Vagina (tissue), 2 donors: ENCODE measurements at places on chromosomes 5 and 9. TPM values are rescaled to one million over a fixed set of nuclear protein-coding genes. Genes with fewer than 3 reads are reported as not detected.

- DNase-seq = no peak
- peaks cover 11% of the 10 kb centered on the region for H3K4me1 ChIP-seq
- H3K27me3 ChIP-seq = no peaks in the 10 kb centered on the region
- no peaks in the 10 kb centered on the region for H3K36me3 ChIP-seq
- H3K4me3 ChIP-seq = no peak overlapping the region
Observed at GRCh38 chr9:517993-518392, 303.3 kb downstream of the DOCK8 start.

DNA sequence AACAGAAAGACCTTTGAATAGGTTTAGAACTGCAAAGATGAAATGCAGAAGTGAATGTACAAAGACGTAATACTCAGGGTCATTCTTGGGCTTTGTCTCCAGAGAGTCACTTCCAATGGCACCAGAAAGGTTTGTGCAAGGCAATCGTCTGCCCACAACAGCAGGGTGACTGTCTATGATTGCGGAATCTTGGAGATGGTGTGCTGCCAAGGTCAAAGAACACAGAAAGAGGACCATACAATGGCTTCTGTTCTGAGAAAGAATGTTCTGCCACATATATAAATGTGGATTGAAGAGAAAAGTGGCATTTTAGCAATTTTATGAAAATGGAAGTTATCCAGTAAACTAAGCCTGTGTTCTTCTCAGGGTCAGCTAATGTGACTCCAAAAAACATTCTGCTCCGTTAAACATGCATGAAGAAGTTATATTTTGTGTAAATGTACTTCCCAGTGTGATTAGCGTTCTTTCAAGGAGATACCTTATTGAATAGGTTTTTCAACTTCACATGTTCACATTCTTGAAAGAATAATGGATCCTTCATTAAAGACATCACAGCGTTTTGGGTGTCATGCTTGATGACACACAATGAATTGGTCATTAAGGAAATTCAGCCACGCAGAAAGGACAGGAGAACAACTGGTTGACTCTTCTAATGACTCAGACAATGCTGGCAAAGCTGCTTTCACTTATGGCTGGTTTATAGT, 73.4 kb upstream of the CDH6 start:
- H3K36me3 ChIP-seq = no peaks in the 10 kb centered on the region
- no peaks in the 10 kb centered on the region for H3K4me1 ChIP-seq
- DNase-seq = no peak
- H3K27me3 ChIP-seq = no peaks in the 10 kb centered on the region

EQTN gene
- total RNA-seq = not detected

PCDHB12 gene
- 2.5 TPM for total RNA-seq

DNA sequence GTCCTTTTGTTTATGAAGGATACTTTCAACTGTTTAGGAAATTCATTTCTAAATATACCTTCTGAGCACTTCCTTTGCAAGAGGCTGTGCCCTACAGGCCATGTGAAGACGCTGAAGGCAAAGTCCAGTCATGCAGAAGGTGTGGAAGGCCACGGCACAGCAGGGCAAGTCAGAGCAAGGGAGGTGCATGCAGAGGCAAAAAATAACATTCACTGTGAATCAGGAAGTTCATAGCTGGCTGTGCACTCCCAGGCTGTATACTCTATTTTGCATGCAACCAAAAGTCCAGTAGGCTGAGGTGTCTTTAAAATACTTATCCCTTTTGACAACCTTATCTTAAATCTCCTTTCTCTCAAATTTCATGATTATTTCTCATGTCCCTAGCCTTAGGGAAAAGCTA, 50.3 kb downstream of the GNAQ start:
- H3K36me3 ChIP-seq = no peaks in the 10 kb centered on the region
- no peak overlapping the region for H3K4me3 ChIP-seq
- peaks cover 61% of the 10 kb centered on the region for H3K4me1 ChIP-seq
- DNase-seq = no peak
- H3K27me3 ChIP-seq = no peaks in the 10 kb centered on the region

GCNT4 gene
- total RNA-seq = 2.5 TPM

CDC26 gene
- total RNA-seq = 25.3 TPM

DNA sequence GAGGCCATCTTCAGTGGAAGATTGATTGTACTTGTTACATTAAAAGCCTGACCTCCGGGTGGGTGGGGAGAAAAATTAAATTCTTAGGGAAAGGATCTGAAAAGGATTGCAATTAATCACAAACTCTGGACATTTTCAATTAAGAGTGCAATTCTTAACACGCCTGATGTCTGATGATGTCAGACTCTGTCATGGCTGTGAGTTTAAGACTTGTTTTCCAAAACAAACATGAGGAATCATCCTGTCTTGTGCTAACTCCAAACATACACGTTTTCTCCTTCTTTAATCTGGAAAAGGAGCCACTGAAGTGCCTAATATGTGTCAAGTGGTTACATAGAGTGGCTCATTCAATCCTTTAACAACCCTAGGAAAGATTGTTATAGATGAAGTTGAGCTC, 60.4 kb upstream of the SMIM23 start:
- H3K36me3 ChIP-seq = no peaks in the 10 kb centered on the region
- H3K4me1 ChIP-seq = no peaks in the 10 kb centered on the region
- DNase-seq = no peak
- no peak overlapping the region for H3K27ac ChIP-seq
- no peaks in the 10 kb centered on the region for H3K27me3 ChIP-seq

ABO gene
- 17.2 TPM for total RNA-seq

DNA sequence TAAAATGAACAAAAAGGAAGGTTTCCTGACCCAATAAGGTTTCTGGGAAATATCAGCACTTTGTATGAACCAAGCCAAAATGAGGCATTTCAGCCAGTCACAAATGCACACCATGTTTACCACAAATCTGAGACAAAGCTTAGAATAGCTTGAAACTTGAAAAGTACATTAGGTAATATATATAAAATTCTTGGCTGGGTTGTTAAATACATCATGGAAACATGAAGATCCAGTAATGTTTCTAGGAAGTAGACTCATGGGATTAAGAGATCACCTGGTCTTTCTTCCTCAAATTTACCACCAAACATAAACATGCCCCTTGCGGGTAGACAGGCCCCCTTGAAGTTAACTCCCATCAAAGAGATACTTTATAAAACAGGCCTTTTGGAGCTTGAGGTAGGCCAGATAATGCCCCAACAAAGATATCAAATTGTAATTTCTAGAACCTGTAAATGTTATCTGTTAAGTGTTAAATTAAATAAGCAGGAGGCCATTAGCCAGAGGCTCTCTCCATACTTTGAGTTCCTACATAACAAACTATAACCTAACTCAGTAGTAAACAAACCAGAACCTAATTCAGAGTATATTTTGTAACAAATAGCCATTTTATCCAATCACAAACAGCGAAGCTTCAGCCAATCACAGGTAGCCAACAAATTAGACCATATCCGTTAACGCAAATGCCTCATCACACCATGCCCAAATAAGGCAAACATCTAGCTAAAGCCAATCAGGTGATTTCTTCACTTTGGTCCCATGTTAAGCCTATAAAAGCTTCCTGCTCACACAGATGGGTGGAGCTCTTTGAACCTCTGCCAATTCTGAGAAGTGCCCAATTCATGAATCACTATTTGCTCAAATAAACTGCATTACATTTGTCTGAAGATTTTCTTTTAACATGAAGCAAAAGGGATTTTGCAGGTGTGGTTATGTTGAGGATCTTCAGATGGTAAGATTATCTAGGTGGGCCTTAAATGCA, 127.9 kb upstream of the TARS1 start:
- no peaks in the 10 kb centered on the region for H3K36me3 ChIP-seq
- peak overlapping the region; percentile 52 for H3K27ac ChIP-seq
- no peak for DNase-seq
- H3K4me3 ChIP-seq = no peak overlapping the region
- H3K4me1 ChIP-seq = no peaks in the 10 kb centered on the region

PCDHA11 gene
- total RNA-seq = not detected

GRCh38 chr9:138022756-138023393, 145.3 kb downstream of the CACNA1B start:
- H3K36me3 ChIP-seq = no peaks in the 10 kb centered on the region
- H3K4me3 ChIP-seq = peak overlapping the region; percentile 13
- no peak overlapping the region for H3K27ac ChIP-seq
- peak; percentile 44 for DNase-seq

DNA sequence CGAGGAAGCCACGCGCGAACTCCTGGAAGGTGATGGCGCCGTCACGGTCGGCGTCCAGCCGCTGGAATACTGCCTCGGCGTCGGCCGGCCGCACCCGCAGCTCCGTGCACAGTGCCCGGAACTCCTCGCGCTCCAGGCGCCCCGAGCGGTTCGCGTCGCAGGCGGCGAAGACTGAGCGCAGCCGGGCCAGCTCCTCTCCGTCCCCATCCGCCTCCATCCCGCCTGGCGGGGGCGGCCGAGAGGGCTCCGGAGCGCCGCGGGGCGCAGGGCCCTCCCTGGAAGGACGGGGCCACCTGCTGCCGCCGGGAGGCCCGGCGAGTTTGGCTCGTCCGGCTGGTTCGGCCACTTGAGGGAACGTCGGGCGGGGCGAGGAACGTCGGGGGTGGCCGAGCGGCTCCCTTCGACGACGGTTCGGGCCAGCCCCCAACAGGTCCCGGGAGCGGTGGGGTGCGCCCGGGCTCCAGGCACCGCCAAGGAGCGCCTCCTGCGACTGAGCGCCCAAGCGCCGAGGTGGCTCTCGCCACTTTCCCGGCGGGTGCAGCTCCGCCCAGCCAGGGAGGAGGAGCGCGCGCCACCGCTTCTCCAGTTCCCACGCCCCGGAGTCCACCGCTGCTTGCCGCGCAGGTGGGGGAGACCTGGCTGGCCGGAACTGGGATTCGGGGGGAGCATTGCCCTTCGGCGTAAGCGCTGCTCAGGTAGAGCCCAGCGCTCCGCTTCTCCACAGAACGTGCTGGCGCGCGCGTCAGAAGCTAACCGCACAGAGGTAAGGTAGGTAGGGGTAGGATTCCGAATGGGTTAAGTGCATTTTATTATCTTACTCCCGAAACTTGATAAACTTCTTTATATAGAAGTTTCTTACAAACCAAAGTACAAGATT, at the start of gene RASEF:
Gene RASEF (minus strand): TSS at position 492 of the 877 bp plus-strand sequence. CDS start 275 bp downstream, at position 217.
- H3K36me3 ChIP-seq = no peaks in the 10 kb centered on the region
- H3K27ac ChIP-seq = no peak within 1 kb of the TSS
- H3K27me3 ChIP-seq = no peaks in the 10 kb centered on the region
- peak within 1 kb of the TSS; percentile 42 for H3K4me3 ChIP-seq
- H3K4me1 ChIP-seq = peaks cover 23% of the 10 kb centered on the region

GRCh38 chr9:93949073-93949693, 6.0 kb downstream of the BARX1 start:
- H3K36me3 ChIP-seq = no peaks in the 10 kb centered on the region
- H3K27ac ChIP-seq = no peak overlapping the region
- H3K4me3 ChIP-seq = no peak overlapping the region
- H3K27me3 ChIP-seq = peaks cover 40% of the 10 kb centered on the region

EPB41L4B gene
- total RNA-seq = 4.7 TPM

GRCh38 chr9:89522261-89522958, 24.5 kb upstream of the SEMA4D start:
- DNase-seq = no peak
- no peaks in the 10 kb centered on the region for H3K36me3 ChIP-seq
- no peak overlapping the region for H3K4me3 ChIP-seq
- H3K4me1 ChIP-seq = peaks cover 16% of the 10 kb centered on the region

CD180 gene
- 2.0 TPM for total RNA-seq

GRCh38 chr5:141771031-141771430, 89.0 kb upstream of the ARAP3 start:
- no peak overlapping the region for H3K27ac ChIP-seq
- no peaks in the 10 kb centered on the region for H3K36me3 ChIP-seq
- H3K4me1 ChIP-seq = no peaks in the 10 kb centered on the region
- DNase-seq = no peak
- H3K27me3 ChIP-seq = no peaks in the 10 kb centered on the region
- H3K4me3 ChIP-seq = no peak overlapping the region

- H3K4me1 ChIP-seq = peaks cover 16% of the 10 kb centered on the region
- no peaks in the 10 kb centered on the region for H3K27me3 ChIP-seq
- no peak for DNase-seq
- no peaks in the 10 kb centered on the region for H3K36me3 ChIP-seq
- H3K27ac ChIP-seq = no peak overlapping the region
Observed at GRCh38 chr9:85168412-85168811, 498.9 kb downstream of the NTRK2 start.

ICE1 gene
- 23.1 TPM for total RNA-seq

DNA sequence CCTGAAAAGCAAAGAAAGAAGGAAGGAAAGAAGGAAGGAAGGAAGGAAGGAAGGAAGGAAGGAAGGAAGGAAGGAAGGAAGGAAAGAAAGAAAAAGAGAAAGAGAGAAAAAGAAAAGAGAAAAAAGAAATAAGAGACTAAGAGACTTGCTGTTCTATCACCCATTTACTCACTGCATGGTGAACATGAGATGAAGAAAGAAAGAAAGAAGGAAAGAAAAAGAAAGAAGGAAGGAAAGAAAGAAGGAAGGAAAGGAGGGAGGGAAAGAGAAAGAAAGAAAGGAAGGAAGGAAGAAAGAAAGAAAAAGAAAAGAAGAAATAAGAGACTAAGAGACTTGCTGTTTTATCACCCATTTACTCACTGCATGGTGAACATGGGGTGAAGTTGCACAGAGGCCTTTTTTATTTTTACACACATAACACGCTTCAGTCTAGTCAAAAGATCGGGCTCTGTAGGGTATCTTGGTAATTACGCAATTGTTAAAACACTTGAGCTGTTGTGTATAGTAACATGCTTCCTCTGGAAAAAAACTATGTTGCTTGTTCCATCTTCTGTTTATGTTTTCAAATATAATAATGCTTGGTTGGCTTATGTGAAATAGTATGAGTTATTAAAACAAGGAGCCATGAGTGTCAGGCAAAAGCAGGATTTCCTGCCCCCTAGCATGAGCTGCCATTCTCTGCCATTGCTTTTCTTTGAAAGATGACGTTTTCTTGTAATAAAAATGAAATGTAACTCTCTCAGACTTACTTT, 119.3 kb upstream of the ZNF608 start:
- no peak for DNase-seq
- H3K4me3 ChIP-seq = no peak overlapping the region
- H3K36me3 ChIP-seq = no peaks in the 10 kb centered on the region
- H3K27ac ChIP-seq = no peak overlapping the region
- H3K27me3 ChIP-seq = no peaks in the 10 kb centered on the region

GRCh38 chr9:126327006-126327713, 531 bp downstream of the MVB12B start:
- peak overlapping the region; percentile 81 for H3K4me3 ChIP-seq
- peak overlapping the region; percentile 84 for H3K27ac ChIP-seq
- H3K36me3 ChIP-seq = no peaks in the 10 kb centered on the region
- no peak for DNase-seq
- no peaks in the 10 kb centered on the region for H3K27me3 ChIP-seq

DNA sequence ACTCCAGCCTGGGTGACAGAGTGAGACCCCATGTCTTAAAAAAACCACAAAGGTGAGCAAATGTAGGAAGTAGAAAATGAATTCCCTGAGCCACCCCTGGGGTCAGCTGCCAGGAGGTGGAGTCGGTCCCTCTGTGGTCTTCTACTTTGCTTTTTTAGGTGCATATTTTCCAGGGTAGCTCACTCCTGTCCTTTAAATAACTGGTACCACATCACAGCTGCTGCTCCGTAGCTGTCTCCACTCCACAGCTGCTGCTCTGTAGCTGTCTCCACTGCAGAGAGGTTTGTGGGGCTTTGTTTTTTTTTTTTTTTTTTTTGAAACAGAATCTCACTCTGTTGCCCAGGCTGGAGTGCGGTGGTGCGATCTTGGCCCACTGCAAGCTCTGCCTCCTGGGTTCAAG, 8.9 kb downstream of the WDR5 start:
- H3K36me3 ChIP-seq = peaks cover 79% of the 10 kb centered on the region
- peaks cover 2% of the 10 kb centered on the region for H3K4me1 ChIP-seq
- no peak overlapping the region for H3K27ac ChIP-seq
- H3K4me3 ChIP-seq = no peak overlapping the region
- no peak for DNase-seq
- no peaks in the 10 kb centered on the region for H3K27me3 ChIP-seq
